ENCODE measurements at places on chromosomes 5 and 9.

- DNase-seq, result no peak
Measured at GRCh38 chr9:70392189-70392588, 22.3 kb downstream of the KLF9 start.

DNA sequence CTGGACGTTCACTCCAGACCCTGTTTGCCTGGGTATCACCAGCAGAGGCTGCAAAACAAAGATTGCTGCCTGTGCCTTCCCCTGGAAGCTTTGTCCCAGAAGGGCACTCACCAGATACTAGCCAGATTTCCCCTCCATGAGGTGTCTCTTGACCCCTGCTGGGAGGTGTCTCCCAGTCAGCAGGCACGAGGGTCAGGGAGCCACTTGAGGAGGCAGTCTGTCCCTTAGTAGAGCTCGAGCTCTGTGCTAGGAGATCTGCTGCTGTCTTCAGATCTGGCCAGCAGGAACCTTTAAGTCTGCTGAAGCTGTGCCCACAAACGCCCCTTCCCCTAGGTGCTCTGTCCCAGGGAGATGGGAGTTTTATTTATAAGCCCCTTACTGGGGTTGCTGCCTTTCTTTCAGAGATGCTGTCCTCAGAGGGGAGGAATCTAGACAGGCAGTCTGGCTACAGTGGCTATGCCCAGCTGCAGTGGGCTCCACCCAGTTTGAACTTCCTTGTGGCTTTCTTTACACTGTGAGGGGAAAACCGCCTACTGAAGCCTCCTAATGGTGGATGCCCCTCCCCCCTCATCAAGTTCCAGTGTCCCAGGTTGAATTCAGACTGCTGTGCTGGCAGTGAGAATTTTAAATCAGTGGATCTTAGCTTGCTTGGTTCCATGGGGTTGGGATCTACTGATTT lies 253.9 kb downstream of the SPATA31D1 start:
- no peak for DNase-seq

DNA sequence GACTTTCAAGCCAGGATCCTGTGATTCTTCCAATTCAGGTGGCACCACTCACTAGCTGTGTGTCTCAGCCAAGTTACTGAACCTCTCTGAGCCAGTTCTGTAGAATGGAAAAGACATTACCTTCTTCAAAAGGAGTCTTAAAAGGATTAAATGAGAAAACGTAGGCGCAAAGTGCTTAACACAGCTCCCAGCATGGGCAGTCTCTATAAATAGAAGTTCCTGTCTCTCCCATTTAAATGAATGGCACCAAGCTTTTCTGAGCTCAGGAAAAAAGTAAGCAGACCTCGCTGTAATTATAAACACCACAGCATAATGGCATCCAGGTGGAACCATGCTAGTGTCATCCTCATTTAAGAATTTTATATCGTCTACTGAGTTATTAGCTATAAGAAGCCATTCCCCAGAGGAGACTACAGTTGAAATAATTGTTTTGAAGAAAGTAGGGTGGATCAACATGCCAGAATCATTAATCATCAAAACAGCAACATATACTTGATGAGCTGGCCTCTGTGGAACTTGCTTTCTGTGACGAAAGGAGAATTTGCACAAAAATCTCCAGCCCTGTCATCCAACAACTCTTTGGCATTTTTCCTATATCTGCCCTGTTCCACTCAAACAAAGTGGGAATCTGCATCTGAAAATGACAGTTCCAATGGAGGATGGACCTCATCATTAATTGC lies 188.9 kb downstream of the SPOCK1 start:
- DNase-seq, result no peak

DNA sequence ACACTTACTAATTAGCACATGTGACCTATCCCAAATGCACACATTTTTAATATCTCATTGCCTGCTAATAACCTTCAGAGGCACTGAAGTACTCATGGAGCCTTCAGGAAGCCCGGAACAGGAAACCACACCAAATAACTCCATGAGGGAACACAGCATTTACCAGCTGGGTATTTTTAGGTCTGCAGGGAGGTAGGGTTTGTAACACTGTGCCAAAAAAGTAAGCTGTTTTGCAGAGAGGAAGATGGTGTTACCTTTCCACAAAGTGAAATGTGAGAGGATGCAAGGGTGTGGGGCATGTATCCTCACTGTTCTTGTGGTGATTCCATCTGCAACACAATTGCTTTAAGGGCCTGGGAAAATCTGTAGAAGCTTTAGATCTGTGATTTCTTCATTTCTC lies 64.4 kb downstream of the NUDT12 start:
- no peak for DNase-seq

DNA sequence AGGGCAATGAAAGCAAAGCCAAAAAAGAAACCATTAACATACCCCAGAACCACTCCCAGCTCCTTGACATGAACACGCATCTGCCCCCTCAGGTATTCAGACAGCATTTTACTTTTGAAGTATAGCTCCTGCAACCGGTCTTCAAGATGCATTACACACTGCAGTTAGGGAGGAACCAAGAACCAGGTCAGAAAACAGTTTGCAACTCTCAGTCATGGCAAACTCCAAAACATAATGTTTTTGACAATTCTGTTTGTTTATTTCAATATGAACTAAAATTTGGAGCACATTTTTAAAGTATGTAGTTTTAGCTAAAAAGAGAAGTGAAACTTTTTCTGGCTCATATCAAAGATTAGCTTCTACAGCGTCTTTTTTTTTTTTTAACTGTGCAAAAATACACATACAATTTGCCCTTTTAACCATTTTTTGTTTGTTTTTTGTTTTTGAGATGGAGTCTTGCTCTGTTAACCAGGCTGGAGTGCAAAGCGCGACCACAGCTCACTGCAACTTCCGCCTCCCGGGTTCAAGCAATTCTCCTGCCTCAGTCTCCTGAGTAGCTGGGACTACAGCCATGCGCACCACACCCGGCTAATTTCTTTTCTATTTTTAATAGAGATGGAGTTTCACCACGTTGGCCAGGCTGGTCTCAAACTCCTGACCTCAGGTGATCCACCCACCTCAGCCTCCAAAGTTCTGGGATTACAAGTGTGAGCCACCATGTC lies 12.2 kb upstream of the RAPGEF6 start:
- no peak for DNase-seq

DNA sequence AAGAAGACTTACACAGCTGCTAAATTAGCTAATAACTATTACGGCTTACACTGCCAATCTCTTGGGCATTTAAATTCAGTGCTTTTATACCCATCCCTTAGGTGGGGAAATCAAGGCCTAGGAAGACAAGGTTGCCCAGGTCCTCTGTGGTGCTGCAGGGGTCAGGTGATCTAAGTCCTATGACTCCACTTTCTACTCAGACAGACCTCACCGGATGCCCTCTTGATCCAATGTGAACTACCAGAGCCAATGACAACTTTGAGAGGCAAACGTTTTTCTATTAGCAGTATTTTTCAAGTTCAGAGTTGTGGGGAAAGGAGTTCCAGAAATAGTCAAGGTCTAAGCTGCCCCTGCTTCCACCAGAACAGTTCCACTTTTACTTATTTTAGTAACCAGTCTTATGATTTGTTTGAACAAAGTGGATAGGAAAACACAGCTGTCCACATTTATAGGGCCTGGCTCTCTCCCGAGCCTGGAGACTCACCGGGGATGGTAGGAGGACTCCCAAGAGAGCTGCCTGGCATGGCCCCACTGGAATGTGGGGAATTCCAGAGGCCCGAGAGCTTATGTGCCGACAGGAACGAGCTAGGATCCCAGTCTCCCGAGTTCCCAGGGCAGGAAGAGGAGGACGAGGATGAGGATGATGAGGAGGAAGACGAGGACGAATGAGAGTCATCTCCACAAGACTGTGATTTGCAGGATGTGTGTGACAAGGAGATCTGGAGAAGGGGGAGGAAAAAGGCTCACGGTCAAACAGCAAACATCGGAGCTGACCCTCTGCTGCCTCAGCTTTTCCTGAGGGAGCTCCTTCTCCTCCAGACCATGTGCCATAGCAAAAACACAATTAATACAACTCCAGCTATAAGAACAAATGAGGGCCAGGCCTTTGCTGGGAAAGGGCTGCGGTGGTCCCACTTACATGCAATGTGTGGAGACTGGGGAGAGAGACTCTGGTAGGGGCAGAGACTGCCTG lies 16.7 kb downstream of the FAM193B start:
- DNase-seq, result no peak

DNA sequence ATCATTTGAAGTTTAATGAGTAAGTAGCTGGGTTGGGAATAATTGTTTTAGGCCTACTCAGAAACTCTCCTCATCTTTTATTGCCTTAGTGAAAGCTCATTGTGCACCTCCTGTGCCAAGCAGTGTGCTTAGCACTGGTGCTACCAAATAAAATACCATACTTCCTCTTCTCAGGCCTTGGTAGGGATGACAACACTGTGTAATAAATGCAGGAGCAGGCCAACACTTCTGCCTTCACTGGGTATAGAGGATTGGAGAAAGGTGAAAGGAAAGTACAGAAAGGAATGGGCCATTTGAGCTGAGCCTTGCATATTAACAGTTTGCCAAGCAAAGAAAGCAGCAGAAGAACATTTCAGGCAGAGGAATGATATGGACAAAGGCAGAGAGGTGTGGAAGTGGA lies 285.7 kb downstream of the NR3C1 start:
- DNase-seq, result no peak

- DNase-seq, result no peak
Measured at GRCh38 chr9:92291577-92291976, 1.9 kb downstream of the IARS1 start.

- DNase-seq, result no peak
Measured at GRCh38 chr5:33068786-33069185, 357.7 kb downstream of the NPR3 start.

- DNase-seq, result no peak
Measured at GRCh38 chr5:135446615-135447014, 533 bp downstream of the DCANP1 start.

GRCh38 chr9:137044502-137045177 lies 1.3 kb downstream of the NPDC1 start:
- no peak for DNase-seq

GRCh38 chr9:34093578-34093977 lies 32.9 kb downstream of the DCAF12 start:
- DNase-seq, result no peak

DNA sequence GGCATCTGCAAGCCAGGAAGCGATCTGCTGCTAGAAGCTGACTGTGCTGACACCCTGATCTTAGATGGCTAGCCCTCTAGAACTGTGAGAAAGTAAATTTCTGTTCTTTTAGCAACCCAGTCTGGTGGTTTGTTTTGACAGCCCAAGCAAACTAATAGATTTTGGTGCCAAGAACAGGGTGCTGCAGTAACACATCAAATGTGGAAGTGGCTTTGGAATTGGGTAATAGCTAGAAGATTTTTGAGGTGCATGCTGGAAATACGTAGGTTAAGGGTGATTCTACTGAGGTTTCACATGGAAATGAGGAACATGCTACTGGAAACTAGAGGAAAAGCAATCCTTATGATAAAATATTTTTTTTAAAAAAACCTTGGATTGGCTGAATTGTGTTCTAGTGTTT lies 153.5 kb upstream of the SH3GL2 start:
- no peak for DNase-seq

DNA sequence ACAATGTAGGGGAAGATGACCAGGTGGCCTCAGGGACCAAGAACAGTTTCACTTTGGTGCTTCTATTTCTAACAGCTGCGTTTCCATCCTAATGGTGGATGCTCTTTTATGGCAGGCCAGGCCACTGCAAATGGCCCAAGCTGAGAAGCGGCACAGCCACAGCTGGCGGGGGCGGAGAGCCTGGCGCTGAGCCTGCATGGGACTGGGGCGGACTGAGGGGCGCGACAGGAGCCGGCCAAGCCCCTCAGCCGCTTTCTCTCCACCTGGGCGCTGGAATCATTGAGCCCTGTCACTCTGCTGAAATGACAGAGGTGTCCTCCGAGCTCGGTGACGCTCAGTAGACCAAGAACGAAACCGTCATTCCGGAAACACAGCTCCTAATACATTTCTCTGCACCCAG lies 317.3 kb upstream of the PDE4D start:
- no peak for DNase-seq

GRCh38 chr9:100555471-100555870 lies 22.4 kb upstream of the CAVIN4 start:
- DNase-seq, result no peak
